ENCODE measurements at places on chromosomes 16 and 17.
A peak's percentile ranks its signal among the peaks of the same experiment; 100 is the strongest.

DNA sequence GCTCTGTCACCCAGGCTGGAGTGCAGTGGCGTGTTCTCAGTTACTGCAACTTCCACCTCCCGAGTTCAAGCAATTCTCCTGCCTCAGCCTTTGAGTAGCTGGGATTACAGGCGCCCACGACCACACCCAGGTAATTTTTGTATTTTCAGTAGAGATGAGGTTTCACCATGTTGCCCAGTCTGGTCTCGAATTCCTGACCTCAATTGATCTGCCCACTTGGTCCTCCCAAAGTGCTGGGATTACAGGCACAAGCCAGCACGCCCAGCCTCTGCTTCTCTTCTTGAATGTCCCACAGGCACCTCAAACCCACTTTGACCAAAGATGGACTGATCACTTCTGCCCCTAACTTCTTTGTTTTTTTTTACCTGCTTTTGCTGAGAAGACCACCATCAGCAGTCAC is 4.6 kb upstream of the ARL5C start:
- DNase-seq = no peak

DNA sequence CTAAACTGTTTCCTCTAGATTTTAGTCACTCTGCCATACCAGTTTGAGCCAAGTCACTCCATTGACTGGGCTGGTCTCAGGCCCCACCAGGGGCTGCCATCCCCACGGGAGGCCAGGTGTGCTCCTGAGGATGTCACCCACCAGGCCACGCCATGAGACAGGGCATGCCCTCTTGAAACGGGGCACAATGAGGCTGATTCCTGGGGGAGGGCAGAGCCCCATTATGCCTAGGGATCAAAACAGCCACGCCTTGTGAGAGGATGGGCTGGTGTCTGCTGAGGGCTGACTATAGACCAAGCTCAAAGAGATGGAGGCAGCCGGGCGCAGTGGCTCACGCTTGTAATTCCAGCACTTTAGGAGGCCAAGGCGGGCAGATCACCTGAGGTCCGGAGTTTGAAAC is 21.5 kb downstream of the GINS2 start:
- DNase-seq = no peak

- DNase-seq = no peak
These were observed 28.5 kb downstream of the IQCK start for GRCh38 chr16:19746561-19746960.

DNA sequence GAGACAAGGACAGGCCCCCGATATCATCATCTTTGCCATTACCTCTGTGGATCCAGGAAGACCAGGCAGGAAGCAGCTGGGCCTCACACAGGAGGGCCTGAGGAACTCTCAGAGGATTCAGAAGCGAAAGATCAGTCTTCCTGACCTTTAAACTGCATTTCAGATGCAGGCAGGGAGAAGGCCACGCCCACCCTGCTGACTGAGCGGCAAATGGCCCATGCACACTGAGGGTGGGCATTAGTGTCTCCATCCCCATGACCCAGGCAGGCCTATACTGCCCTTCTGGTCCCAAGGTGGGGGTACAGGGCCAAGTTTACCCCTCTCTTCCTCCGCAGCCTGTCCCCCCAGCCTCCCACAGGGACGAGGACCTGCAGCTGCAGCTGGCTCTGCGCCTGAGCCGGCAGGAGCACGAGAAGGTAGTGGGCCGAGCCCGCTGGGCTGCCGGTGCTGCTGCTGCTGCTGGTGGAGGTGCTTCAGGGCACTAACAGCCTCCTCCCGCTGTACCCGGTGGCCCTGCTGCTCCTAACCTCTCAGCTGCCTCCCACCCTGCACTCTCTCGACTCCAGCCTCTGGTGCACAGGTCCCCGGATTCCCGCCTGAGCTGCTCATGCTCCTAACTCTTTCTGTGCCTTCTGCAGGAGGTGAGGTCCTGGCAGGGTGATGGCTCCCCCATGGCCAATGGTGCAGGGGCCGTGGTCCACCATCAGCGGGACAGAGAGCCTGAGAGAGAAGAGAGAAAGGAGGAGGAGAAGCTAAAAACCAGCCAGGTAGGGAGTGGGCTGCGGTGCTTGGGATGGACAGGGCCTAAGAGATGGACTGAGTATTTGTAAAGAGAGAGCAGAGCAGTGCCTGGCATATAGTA is 6.2 kb downstream of the EPN3 start:
- no peak for DNase-seq

DNA sequence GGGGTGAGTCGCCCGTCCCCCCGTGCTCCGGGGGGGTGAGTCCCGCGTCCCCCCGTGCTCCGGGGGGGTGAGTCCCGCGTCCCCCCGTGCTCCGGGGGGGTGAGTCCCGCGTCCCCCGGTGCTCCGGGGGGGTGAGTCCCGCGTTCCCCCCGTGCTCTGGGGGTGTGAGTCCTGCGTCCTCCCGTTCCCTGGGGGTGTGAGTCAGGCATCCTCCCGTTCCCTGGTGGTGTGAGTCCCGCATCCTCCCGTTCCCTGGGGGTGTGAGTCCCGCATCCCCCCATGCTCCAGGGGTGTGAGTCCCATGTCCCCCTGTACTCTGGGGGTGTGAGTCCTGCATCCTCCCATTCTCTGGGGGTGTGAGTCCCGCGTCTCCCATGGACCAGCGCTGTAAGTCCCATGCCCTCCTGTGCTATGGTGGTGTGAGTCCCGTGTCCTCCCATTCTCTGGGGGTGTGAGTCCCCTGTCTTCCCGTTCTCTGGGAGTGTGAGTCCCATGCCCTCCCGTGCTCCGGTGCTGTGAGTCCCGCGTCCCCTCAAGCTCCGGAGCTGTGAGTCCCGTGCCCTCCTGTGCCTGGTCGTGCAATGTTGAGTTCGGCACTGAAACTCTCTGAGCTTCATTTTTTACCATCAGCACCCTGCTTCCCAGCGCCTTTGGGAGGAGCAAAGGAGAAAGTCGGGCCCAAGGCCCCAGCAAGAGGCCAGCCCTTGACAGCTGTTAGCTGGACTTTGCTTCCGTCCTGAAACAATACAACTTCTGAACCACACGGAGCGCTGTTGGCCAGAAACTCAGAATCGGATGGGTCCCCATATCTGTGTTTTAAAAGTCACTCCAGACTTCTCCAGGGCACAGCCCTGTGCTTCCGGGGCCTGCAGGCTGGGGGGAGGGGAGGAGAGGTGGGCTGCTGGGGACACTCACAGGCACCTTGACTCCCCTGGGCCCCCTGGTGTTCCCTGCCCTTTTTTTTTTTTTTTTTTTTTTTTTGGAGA is 11.5 kb upstream of the ZC3H18 start:
- DNase-seq = no peak

- no peak for DNase-seq
These were observed 998 bp downstream of the ACD start for GRCh38 chr16:67658849-67659674.

DNA sequence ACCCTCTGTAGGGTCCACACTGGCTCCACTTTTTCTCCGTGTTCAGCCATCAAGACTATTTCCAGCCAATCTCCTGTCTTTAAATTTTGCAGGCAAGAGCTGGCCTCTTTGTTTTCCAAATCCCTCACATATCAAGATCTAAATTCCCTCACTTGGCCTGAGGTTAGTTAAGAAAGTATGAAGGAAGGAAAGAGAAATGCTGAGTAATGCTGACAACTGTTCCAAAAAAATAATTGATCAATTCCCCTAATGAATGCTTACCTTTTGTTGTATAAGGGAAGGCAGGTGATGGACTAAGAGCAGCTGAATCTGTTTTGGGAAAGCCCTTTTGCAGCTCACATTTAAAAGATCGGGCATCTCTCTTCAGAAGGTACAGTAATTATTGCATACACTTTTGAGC is 105.1 kb upstream of the KCNJ16 start:
- DNase-seq = no peak

- no peak for DNase-seq
These were observed 1.4 kb upstream of the TTLL6 start for GRCh38 chr17:48818361-48818841.

DNA sequence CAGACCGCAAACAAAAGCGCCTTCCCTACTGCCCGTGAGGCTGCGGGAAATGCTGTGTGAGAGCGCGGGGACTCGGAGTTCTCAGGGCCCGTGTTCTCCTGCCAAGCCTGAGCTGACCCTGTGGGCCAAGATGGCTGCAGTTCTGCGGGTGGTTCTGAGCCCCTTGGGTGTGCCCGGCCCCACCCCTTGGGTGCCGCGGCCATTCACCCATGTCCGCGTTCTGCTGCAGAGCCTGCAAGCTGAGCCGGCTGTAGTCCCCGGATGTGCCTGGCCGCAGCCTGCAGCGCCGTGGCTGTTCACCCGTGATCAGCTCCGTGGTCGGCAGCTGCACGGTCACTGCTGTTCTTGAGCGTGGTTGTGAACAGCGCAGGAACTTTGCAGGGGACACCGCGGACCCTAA is 20.0 kb downstream of the ACSF3 start:
- DNase-seq = no peak

- no peak for DNase-seq
These were observed 345.9 kb downstream of the C16orf95 start for GRCh38 chr16:86971251-86971650.

GRCh38 chr16:88988980-88989811 is 12.2 kb upstream of the CBFA2T3 start:
- DNase-seq = no peak

- no peak for DNase-seq
These were observed 100.8 kb upstream of the CORO6 start for GRCh38 chr17:29723278-29724047.

DNA sequence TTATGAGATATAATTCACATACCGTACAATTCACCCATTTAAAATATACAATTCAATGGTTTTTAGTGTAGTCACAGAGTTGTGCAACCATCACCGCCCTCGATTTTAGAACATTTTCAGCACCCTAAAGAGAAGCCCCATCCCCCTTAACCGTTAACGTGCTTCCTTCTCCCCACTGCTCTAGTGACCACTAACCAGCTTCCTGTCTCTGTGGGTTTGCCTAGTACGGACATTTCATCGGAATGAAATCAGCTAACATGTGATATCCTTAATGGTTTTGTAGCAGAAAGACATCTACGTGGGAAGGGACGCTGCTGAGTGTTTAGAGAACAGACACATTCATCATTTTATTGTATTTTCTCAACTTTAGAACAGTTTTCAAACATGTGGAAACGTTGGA is 80.8 kb upstream of the HSBP1 start:
- DNase-seq = no peak

DNA sequence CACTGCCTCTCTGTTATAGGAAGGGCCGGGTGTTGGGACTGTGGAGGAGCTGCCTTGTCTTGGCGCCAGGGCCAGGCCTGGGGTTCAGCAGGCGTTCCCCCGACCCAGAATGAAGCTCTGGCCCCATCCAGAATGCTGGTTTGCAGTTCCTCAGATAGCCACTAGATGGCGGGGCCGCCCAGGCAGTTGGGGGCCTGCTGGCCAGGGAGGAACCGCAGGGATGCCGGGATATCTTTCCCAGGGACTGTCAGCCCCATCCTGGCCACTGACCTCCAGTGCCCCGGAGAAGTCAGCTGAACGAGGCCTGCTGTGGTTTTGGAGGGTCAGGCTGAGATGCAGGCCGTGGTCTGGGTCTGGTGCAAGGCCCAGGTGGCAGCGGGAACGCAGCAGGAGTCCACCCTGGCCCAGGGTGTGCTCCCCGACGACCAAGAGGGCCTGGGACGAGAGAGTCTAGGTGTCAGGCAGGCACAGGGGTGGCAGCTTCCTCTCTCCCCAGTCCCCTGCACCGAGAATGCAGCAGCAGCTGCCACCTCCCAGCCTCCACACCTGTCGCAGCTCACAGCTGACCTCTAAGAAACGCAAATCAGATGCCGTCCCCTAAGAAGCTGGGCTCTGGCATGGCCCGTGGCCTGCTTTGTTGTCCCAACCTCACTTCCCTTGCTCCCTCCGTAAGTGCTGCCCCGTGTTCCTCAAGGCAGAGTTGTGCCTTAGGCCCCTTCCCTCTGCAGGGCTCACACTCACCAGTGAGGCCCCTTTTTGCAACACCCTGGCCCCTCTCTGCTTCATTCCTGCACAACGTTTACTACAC is 51.2 kb downstream of the RMI2 start:
- peak; percentile 93 for DNase-seq

- DNase-seq = peak; percentile 50
These were observed 9.0 kb downstream of the HLF start for GRCh38 chr17:55273579-55274354.

GRCh38 chr17:57954397-57955182 is 622 bp downstream of the CUEDC1 start:
- DNase-seq = peak; percentile 63

DNA sequence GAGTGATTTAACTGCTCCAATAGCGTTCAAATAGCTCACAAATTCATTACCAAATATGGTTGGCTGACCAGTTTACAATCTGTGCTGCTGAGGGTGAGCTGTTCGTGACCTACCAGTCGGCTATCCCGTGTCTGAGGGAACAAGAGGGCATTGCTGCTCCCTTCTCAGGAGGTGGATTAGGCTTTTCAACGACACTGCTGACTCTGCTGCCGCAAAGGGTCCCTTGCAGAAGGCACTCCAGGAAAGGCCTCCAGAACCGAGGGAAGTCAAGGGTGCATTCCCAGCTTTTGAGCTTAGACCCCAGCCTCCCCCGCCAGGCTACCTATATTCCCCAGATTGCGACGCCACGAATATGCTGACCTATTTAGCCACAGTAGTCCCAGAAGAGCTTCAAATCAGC is 32.3 kb downstream of the GJC1 start:
- no peak for DNase-seq

DNA sequence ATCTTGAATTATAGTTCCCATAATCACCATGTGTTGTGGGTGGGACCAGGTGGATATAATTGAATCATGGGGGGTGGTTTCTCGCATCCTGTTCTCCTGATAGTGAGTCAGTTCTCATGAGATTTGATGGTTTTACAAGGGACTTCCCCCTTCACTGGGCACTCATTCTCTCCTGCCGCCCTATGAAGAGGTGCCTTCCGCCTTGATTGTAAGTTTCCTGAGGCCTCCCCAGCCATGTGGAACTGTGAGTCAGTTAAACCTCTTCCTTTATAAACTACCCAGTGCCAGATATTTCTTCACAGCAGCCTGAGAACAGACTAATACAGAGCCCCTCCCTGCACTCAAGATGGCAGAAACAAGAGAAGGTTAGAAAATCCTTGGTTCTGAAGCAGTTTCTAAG is 26.4 kb downstream of the LDAF1 start:
- no peak for DNase-seq

Measured in posterior cingulate gyrus (tissue), 11 donors.